Bronchial epithelial cell (primary cell): ENCODE measurements at places on chromosomes 4 and X. TPM values are rescaled to one million over a fixed set of nuclear protein-coding genes. Genes with fewer than 3 reads are reported as not detected.

ADH1C gene
- 0.26 TPM in 1 of 2 replicates, not detected in the other for total RNA-seq

APELA gene
- total RNA-seq: not detected in 2 replicates

XAGE1A gene
- not detected in 2 replicates for total RNA-seq

TXK gene
- under 0.01 and 0.13 TPM in 2 replicates for total RNA-seq
